Amygdala (tissue), 56 donors: ENCODE measurements at places on chromosomes 3 and 15.

DNA sequence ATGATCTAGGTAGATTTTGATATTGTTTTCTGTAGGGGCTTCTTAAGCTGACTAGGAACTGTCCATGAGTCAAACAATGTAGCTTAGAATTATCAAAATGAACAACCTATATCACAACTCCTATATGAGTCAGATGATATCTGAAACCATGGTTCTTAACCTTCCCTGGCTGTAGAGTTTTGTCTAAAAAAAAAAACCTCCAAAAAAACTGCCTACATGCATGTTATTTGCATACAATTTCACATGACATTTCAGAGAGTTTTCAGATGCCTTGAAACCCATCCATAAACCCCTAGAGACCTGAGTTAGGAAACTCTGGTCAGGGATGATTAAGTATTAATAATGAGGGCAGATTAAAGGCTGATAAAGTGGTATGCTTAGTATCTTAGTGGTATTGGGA, 157.0 kb downstream of the CHST2 start:
- no peak for DNase-seq

DNA sequence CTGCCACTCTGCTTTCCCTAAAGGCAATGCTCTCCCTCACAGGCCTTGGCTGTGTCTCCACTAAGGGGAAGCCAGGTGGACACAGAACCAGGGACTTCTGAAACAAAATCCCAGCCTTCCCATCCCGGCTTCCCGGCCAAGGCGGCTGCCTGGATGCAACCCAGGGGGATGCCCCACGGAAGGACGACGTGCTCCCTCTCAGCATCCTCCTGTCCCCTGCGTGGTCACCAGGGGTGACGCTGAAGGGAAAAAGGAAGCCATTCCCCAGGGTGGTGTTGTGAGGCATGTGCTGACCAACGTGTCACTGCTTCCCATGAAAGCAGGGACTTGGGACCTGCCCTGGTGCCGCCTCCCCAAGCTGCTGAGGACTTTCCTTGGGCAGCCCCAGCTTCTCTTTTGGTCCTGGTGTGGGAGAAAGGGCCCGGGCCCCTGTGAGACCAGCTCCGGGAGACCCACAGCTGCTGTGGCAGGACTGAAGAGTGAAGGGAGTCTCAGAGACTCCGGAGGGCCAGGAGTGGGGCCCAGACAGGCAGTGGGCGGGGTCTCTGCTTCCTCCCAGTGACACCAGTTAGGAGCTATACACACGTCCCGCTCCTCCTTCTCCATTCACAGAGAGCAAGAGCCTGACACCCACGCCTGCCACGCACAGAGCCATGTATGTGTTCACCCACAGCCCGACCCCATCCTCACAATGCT, 139.2 kb downstream of the NUP210 start:
- DNase-seq: no peak

GRCh38 chr3:94269763-94270162, 206.9 kb downstream of the NSUN3 start:
- no peak for DNase-seq

- DNase-seq: no peak
Measured at GRCh38 chr15:95298729-95299128, 1031.8 kb upstream of the NR2F2 start.

- DNase-seq: no peak
Measured at GRCh38 chr15:36323615-36324014, 255.8 kb upstream of the CDIN1 start.

GRCh38 chr15:67172172-67172571, 82.3 kb downstream of the AAGAB start:
- DNase-seq: no peak

- DNase-seq: no peak
Measured at GRCh38 chr15:53297828-53298227, 461.6 kb downstream of the WDR72 start.

DNA sequence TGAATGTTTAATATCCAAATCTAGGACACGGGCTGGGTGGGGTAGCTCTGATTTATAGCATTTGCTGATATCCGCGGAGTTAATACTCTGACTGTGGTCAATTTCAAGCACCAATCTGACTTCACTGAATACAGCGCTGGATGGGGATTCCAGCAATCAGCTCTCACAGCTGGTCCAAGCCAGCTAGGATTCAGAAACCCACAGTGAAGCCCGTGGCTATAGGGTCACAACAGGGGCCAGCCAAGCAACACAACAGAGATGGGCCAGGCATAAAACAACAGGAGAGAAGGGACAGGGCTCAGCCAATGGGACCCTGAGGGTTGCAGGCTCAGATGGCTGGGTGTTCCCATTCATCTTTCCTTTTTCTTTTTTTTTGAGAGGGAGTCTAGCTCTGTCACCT, 5.4 kb upstream of the LMAN1L start:
- no peak for DNase-seq

DNA sequence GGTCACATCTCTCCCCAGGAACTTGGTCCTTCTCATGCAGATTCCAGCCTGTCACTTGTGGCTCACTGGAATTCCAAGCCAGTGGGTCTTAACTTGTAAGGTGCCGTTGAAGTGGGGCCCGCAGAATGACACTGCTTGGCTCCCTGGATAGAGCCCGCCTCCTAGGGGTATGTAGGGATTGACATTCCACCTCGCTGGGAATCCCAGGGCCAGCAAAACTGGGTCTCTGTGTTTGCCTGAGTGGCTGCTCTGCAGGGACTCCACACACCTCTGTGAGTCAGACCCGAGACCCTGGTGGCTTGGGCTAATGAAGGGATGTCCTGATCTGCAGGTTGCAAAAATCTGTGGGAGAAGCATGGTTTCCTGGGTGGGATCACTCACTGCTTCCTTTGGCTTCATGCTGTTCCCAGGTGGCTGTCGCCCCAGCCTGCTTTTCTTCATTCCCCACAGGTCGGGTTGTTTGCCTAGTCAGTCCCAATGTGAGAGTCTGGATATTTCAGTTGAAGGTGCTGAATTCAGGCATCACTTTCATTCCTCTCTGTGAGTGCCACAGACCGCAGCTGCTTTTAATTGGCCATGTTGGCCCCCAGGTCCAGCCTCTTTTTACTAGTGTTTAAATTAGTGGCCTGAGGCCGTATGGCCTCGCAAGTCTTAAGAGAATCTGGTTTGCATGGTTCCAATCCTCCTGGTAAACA, 156.0 kb upstream of the TRIM42 start:
- DNase-seq: no peak

GRCh38 chr3:30449290-30449632, 157.1 kb upstream of the TGFBR2 start:
- no peak for DNase-seq

DNA sequence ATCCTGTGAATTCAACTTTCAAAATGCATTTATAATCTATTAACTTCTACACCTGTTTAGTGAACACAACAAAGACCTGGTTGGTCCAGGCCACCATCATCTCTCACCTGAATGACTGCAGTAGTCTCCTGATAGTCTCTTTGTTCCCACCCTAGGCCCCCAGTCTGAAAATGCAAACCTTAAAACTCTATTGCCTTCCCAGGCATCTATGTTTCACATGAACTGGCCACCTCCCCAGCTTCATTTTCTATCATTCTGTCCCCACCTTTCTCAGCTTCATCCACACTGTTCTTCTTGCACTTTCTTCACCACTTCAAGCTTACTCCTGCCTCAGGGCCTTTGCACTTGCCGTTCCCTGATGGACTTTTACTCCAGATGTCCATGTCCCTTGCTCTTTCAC, 45.0 kb downstream of the CLSTN2 start:
- DNase-seq: no peak

GRCh38 chr15:62986948-62987347, 55.6 kb upstream of the TPM1 start:
- DNase-seq: no peak

DNA sequence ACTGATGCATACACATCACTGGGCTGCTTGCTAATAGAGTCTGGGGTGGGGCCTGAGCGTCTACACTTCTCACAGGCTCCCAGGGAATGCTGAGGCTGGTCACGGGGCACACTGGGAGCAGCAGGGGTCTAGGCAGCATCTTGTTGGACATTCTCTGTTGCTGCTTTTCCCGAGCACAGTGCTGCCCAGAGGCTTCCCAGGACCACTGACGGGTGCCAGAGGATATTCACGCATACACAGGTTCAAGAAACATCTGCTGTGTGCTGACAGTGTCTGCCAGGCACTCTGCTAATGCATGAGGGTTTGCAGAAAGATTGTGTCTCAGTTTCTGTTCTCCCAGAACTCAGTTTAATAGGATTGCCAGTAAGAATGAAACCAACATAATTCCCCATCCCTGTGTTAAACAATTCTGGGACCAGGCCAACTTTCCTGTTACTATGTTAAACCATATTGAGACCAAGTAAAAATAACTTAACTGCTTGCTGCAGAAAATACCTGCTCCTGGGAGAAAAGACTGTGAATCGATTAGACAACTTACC, 23.9 kb upstream of the BCL2L10 start:
- DNase-seq: no peak

- DNase-seq: no peak
Measured at GRCh38 chr3:65836047-65836446, 202.7 kb downstream of the MAGI1 start.

DNA sequence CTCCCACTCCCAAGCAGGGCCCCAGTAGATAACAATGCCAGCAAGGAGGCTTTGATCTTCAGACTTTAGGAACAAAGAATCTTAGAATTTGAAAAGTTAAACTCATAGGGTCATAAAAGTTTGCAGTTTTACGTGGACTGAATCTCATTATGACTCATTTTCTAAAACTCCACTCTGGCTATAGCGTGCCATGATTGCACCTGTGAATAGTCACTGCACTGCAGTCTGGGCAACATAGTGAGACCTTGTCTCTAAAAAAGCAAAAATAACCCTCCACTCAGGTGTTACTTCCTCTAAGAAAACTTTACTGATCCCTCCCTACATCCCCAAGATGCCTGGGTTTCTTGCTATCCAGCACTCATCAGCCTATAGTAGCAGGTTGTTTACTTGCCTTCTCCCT, 104.5 kb downstream of the IL20RB start:
- no peak for DNase-seq

DNA sequence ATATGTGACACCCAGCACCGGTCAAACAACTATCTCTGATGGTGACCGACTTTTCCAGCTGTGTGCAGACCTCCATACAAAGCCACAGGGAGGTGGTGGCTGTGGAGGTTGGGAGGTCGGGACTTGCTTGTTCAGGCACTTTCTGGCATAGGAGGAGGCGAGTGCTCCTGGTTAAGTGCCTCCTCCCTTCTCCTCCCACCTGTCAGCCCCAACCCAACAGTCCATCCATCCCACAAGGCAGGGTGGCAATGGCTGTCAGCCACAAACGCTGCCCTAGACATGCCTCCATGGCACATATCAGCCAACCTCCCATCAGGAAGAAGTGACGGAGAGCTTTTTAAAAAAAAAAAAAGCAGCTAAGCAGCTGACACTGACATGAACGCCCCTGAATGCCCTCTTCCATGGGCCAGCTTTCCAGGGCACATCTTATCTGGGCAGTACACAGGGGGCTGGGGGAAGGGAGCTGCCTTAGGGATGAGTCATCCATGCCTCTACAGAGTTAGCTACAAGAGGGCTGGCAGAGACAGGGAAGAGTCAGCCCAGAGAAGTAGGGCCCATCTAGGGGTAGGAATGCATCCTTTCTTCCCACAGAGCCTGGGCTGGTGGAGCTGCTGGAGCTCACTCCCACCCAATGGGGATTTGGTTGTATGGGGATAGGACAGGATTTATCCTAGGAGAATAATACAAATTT, 41.2 kb downstream of the CCDC12 start:
- no peak for DNase-seq

DNA sequence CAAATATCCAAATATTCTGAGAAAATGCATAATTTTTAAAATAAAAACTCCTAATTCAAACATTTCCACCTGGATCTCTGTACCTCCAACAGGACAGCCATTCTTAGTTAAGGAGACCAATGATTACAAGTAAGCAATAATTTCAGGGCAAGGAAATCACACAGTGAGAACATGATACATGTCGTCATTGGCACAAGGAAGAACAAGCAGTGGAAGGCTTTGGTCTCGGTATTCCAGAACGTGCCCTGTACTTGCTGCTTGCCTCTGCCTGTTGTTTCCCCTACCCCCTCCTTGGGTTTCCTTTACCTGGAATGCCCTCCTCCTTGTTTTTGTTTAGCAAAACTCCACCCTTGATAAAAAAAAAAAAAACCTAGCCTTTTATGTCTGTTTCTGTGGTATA, 72.8 kb downstream of the PPM1L start:
- DNase-seq: no peak

- no peak for DNase-seq
Measured at GRCh38 chr3:47984075-47984728, 32.0 kb downstream of the MAP4 start.

- no peak for DNase-seq
Measured at GRCh38 chr3:33746416-33747116, 28.5 kb upstream of the CLASP2 start.

GRCh38 chr3:134136604-134137003, 106.9 kb upstream of the SLCO2A1 start:
- no peak for DNase-seq

DNA sequence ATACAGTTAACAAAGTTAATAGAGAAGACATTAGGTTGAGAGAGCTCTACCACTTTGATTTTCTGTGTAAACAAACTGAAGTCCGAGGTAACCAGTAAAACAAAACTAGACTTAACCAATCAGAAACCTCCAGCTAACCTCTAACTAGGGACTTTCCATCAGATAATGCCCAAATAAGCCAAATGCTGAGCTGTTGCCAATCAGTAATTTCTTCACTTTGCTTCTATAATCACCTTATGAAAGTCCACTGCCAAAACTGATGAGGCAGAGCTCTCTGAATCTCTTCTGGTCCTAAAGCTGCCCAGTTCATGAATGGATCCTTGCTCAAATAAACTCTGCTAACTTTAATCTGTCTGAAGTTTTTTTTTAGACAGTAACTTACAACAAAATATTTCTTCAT, 448.0 kb upstream of the NECTIN3 start:
- DNase-seq: no peak

DNA sequence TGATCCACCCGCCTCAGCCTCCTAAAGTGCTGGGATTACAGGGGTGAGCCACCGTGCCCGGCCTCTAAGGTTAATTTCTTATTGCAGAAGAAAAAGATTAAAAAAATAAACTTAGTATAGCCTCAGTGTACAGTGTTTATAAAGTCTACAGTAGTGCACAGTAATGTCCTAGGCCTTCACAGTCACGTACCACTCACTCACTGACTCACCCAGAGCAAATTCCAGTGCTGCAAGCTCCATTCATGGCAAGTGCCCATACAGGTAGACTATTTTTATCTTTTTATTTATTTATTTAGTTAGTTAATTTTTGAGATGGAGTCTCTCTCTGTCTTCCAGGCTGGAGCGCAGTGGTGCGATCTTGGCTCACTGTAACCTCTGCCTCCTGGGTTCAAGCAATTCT, 3.2 kb upstream of the FLNB start:
- DNase-seq: no peak

DNA sequence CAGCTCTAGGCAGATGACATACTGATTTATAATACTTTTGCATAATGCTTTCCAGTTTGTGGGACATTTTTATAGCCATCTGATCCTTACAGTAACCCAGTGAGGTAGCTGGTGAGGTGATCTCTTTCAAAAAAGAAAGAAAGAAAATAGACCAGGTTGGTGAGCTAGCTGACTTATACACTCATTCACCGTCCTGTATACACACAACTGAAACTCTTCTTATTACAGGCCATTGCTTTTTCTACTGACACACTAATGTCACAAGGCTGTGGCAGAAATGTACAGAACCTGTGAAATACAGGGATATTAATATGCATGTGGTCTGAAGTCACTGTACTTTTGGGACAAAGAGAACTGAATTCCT, 150.2 kb upstream of the BHLHE40 start:
- no peak for DNase-seq
